ENCODE measurements at places on chromosomes 16 and 17. TPM values are rescaled to one million over a fixed set of nuclear protein-coding genes. Genes with fewer than 3 reads are reported as not detected.

Gene MGAT5B
- total RNA-seq: 23.7 TPM

Gene AURKB
- 2.7 TPM for total RNA-seq

Gene IGFALS
- not detected for total RNA-seq

Gene PRMT7
- 44.0 TPM for total RNA-seq

Gene NAA38
- 20.1 TPM for total RNA-seq

Gene ABCC11
- total RNA-seq: 0.16 TPM

- no peak for DNase-seq
Measured at GRCh38 chr17:40542558-40543411, 22.5 kb downstream of the CCR7 start.

- DNase-seq: no peak
Measured at GRCh38 chr16:67071476-67072048, 38.2 kb upstream of the PHAF1 start.

GRCh38 chr17:39754161-39754957 lies 16.6 kb downstream of the GRB7 start:
- DNase-seq: peak; percentile 77

GRCh38 chr17:4786516-4786915 lies 352 bp upstream of the VMO1 start:
- DNase-seq: no peak

- DNase-seq: no peak
Measured at GRCh38 chr17:35241520-35241919, 1.4 kb upstream of the SLFN5 start.

DNA sequence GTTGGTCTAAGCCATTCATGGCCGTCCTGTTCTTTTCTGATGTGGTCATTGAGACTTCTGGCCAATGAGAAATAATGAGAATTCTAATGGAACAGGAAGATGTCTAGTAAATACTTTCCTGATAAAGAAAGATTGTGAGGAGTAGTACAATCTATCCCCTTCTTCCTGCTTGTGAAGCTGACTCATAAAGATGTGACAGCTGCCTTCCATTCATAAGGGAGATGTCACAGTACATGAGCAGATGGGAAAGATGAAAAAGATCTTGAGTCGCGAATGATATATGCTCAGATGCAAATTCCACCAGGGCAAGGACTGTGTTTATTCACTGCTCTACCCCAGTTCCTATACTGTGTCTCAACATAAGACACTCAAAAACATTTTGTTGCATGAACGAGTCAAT lies 111.7 kb upstream of the FOXF1 start:
- DNase-seq: no peak

- DNase-seq: no peak
Measured at GRCh38 chr17:10657148-10657547, at the start of gene MYH3. MYH3 (minus strand) TSS chr17:10657309; CDS start chr17:10655064, 2,245 bp downstream.
